Cerebellum (tissue), 4 donors: ENCODE measurements at places on chromosomes 4 and X. TPM values are rescaled to one million over a fixed set of nuclear protein-coding genes. Genes with fewer than 3 reads are reported as not detected.

LANCL3 gene
- 2.4 TPM for total RNA-seq

CLDN34 gene
- 0.45 TPM for total RNA-seq

RS1 gene
- not detected for total RNA-seq

CLNK gene
- not detected for total RNA-seq

F8A2 gene
- not detected for total RNA-seq

NPY2R gene
- 0.91 TPM for total RNA-seq

JADE1 gene
- 33.5 TPM for total RNA-seq

PF4V1 gene
- not detected for total RNA-seq

HTT gene
- 83.8 TPM for total RNA-seq

RAB40AL gene
- total RNA-seq = 1.5 TPM

ZNF81 gene
- total RNA-seq = 14.2 TPM

PDGFRA gene
- 70.6 TPM for total RNA-seq

KANTR gene
- total RNA-seq = 53.1 TPM

IL3RA gene
- 2.4 TPM for total RNA-seq

ODAM gene
- total RNA-seq = not detected

FAM184B gene
- 2.3 TPM for total RNA-seq

SNCA gene
- 52.7 TPM for total RNA-seq

CYLC1 gene
- total RNA-seq = not detected

GBA3 gene
- 0.82 TPM for total RNA-seq

FGFBP2 gene
- not detected for total RNA-seq

VCX gene
- not detected for total RNA-seq

HSD17B13 gene
- 0.36 TPM for total RNA-seq

CENPE gene
- 9.9 TPM for total RNA-seq

VEGFD gene
- total RNA-seq = 0.27 TPM

SPATA4 gene
- total RNA-seq = 0.09 TPM

SYP gene
- 85.9 TPM for total RNA-seq

PUDP gene
- total RNA-seq = 10.1 TPM

BEX1 gene
- 67.0 TPM for total RNA-seq

ARMCX2 gene
- total RNA-seq = 35.0 TPM

MAOA gene
- total RNA-seq = 11.3 TPM

RASL11B gene
- 6.0 TPM for total RNA-seq

KLKB1 gene
- total RNA-seq = 0.45 TPM

NKX6-1 gene
- 0.09 TPM for total RNA-seq
